LHCN-M2 (cell line): ENCODE measurements at places on chromosomes 13 and 19. TPM values are rescaled to one million over a fixed set of nuclear protein-coding genes. Genes with fewer than 3 reads are reported as not detected.

NAXD gene
- total RNA-seq = 23.5 and 25.9 TPM in 2 replicates

FFAR1 gene
- total RNA-seq = not detected in 2 replicates

TEX29 gene
- not detected in 2 replicates for total RNA-seq

GRCh38 chr19:54444737-54445136, 4.3 kb upstream of the LENG8 start:
- DNase-seq = no peak

GRCh38 chr13:30748717-30749116, 13.4 kb downstream of the ALOX5AP start:
- no peak for DNase-seq

- peak; percentile 46 for DNase-seq
These were observed 2.6 kb upstream of the DHRS12 start for GRCh38 chr13:51806566-51806965.

DNA sequence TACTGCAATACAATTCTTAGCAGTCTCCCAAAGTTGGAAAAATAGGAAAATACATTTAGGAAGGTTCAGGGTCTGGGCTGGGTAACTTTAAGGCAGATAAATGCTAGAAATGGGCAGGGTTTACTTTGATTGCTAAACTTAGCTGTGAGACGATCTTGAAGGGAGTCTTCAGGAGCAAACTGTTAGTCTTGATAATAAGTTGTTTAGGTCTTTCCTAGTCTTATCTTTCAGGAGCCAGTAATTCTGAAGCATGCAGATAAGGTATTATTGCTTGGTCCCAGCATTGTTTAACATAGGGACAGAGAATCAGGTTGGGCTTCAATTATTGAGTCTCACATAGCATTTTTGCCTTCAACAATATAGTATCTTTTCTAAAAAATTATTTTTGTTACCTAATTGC, 262.4 kb upstream of the MIR17HG start:
- no peak for DNase-seq

DNA sequence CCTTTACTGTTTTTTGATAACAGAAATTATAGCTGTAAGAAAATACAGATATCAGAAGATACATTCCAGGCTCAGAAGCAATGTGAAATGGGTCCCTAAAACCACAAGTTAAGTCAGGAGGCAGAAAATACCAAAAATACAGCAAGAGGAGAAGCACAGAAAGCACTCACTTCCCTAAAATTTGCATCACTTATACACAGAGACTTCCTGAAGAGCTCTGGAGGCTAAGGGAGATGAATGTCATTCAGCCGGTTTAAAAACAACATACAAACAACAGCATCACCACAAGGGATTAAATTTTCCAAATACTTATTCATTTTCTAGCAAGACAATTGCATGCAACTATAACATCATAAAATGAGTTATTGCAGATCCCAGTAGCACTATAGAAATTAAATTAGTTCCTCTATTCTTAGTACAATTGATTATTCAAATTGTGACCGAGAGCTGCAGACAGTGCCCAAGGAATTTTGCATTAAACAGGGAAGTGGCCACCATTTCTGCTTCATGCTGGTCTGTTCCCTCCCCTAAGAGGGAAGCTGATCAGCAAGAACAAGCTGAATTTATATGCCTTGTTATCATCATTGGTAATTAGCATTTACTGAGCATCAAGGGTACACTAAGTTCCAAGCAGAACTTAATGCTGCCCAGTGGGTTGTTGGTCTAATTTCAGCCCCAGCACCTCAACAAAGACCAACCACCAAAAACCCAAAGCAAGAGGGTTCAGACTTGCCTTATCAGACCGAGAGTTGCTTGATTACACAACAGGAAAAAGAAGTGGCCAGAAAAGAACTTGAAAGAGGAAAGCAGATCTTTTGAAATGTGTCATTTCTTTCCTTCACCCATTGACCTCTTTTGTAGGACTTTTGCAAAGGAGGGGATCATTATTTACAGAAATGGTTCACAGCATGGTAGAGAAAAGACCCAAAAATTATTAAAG, 140.7 kb downstream of the KCTD12 start:
- no peak for DNase-seq

DNA sequence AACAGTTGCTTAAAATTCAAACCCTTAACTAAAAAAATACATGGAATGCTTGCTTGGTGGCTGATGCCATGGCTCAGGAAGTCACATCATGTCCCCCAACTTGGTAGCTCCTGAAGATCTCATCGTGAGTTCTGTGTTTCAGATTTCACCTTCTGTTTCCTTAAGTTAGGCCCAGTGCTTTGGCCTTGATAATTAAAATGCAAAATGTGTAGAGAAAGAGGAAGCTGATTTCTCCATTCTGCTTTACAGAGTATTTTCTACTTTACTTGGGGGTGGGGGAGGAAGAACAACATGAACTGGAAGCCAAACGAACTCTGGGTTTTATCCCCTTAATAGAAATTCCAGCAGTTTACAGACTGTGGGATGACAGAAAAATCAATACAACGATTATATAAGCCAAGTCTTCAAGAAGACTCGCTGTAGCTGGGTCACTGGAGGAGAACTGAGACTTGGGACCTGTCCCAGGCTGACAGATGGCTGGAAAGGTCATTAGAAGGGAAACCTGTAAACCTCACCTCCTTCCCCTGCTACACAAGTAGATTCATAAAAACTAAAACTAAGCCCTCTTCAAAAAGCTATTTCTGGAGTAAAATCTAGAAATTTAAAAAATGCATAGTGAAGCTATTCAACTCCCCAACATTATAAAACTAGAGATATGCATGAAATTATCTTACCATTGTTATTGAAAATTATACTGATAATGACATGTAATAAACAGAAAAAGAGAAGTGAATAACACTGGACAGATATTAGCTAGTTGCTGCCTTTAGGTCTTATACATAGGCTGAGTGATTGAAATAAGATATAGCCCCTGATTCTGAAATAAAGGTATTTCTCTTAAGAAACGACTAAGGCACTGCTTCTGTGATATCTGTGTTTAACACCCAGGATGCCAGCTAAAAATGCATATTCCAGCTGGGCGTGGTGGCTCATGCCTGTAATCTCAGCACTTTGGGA, 22.1 kb upstream of the GGACT start:
- no peak for DNase-seq

DNA sequence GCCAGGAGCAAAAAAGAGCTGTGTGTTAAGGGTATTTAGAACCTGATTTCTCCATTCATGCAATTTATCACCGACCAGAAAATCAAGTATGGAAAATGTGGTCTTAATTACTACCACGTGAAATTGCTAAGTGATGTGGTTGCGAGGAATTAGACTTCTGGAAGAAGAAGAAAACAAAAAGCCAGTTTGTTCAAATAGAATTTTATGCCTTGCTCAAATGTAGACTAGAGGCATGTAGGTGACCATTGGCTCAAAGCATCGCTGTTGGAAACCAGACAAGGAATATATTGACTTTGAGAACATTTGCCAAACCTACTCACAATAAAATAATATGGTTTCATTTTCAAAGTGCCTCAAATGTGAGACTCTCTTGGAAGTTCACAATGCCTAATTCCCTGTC, 57.3 kb upstream of the LRCH1 start:
- DNase-seq = no peak
